CD4-positive, alpha-beta T cell treated with Interleukin-17A for 1 hour (primary cell): ENCODE measurements at places on chromosomes 6 and 20.

GRCh38 chr6:24391756-24392405 is 10.9 kb upstream of the MRS2 start:
- no peak for DNase-seq

GRCh38 chr20:25057234-25058050 is 497 bp downstream of the ACSS1 start:
- DNase-seq, result peak; percentile 89

- no peak for DNase-seq
These were observed 414.0 kb downstream of the MAFB start for GRCh38 chr20:40274912-40275533.

DNA sequence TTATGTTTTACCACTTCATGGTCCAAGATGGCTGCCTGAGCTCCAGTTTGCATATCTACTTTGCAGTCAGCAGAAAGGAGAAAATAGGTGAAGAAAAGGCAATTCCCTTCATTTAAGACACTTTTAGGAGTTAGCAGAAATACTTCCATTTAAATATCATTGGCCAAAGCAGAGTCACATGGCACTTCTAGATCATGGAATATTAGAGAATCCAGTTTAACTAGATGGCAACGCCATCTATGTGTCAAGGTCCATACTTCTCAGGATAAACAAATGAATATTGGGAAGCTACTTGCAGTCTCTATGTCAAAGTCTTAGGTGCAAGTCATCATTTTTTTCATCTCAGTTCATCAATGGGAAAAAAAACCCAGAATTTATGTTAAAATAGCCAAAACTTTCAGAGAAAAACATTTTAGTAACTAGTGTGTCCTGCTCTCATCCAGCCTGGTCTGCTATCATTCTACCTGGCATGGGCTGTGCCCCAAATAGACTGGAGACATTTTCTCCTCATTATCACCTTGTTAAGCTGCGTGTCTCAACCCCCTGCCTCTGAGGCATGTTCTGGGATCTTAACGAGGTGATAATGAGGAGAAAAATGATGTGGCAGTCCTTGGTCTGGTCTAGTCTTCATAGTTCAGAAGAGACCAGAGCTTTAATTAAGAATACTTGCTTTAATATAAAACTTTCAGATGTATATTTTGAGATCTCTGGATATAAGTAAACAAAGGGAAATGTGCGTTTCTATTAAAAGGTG is 227.3 kb downstream of the TBX18 start:
- no peak for DNase-seq

GRCh38 chr6:119536666-119537065 is 187.1 kb upstream of the MAN1A1 start:
- DNase-seq, result no peak

- DNase-seq, result peak; percentile 51
These were observed 5.6 kb downstream of the EEF1A1 start for GRCh38 chr6:73515204-73515655.

DNA sequence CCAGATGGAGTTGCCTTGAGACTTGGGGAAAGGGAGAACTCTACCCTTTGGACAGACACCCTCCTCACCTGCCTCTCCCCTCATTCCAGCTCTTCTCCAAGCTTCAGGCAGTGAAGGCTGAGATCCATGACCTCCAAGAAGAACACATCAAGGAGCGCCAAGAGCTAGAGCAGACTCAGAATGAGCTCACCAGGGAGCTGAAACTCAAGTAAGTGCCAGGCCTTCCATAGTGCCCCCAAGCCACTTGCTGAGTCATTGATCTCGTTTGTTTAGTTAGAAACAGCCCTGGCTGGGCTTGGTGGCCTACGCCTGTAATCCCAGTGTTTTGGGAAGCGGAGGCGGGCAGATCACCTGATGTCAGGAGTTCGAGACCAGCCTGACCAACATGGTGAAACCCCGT is 39.2 kb downstream of the KIF3B start:
- no peak for DNase-seq

GRCh38 chr6:79864001-79864400 is 83.4 kb downstream of the ELOVL4 start:
- DNase-seq, result no peak

- DNase-seq, result no peak
These were observed 16.5 kb upstream of the NTSR1 start for GRCh38 chr20:62692176-62692575.

GRCh38 chr6:2047855-2048254 is 197.6 kb downstream of the GMDS start:
- DNase-seq, result no peak

DNA sequence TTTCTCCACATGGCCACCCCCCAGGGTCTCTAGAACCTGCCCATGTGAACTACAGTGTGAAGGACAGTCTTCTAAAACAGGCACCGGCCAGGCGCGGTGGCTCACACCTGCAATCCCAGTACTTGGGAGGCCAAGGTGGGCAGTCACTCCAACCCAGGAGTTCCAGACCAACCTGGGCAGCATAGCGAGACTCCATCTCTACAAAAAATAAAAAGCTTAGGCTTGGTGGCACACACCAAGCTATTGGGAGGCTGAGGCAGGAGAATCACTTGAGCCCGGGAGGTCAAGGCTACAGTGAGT is 13.7 kb downstream of the ACSS1 start:
- DNase-seq, result no peak

DNA sequence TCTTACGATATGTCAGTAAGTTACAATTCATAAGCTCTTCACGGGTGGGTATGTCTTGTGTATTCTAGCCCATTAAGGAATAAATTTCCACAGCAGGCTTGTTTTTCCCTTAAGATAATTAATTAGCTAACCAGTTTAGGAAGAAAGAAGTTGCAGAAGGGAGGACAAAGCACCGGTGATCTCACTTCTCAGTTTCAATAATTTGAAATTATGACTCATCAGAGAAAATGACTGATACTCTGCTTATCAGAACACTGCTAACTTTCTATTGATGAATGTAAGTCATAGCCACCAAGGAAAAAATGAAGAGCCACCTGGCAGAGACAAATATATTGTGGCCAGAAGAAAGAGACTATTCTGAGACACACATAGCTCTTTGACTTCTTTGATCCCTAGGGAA is 35.0 kb upstream of the ENTPD6 start:
- no peak for DNase-seq

DNA sequence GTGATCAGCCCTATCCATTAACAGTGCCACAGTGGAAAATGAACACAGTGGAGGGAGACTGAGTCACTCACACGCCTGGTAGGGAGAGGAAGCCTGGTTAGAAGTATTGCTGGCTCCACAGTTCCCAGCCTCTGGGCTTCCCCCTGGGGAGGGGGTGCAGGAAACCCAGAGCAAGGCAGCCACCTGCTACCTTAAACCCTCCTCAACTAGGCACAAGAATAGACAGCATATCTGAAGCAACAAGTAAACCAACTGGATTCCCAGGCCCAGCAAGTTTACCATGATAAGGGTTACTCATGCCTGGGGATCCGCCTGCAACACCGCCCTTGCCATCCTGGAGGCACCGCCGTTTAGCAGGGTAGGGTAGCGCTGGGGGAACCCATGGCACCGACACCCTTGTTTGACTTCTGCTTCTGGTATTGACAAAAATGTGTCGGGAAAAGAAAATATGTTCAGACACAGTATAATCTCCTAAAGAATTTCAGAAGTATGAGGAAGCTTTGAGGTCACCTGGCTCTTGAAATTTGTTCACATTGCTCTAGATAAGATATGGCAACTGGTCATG is 38.3 kb downstream of the SLC22A23 start:
- DNase-seq, result no peak

DNA sequence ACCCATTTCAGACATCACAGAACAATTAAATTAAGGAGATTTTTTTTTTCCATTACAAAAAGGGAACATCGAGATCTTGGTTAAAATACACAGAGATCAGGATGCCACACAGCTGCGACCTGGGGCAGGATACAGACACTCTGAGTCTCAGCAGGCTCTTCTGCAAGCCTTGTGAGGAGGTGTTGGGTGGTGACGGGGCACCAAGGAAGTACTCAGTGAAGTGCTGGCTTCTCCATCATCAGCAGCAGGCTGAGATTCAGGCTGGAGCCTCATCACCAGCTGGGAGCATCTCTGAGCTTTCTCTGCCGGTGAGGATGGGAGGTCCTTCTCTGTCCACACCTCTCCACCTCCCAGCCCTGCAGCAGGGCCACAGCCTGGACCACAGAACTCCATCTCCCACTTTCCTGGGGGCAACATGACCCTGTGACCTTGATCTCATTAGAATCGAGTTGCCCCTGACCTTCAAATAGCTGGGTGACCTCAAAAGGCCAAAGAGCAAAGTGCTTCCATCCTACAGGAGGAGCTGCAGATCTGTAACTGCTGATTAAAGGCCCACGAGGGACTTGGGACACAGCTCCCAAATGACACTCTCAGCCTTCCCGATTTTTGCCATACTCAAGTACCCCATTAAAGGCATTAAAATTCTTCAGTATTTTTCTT is 16.0 kb downstream of the PMEPA1 start:
- no peak for DNase-seq

GRCh38 chr20:49482173-49482572 is 295 bp downstream of the KCNB1 start:
- no peak for DNase-seq

GRCh38 chr20:2446845-2447244 is 23.7 kb downstream of the SNRPB start:
- no peak for DNase-seq
